Tibial nerve (tissue), 4 donors: ENCODE measurements at places on chromosomes 2 and 18.
A peak's percentile ranks its signal among the peaks of the same experiment; 100 is the strongest.

DNA sequence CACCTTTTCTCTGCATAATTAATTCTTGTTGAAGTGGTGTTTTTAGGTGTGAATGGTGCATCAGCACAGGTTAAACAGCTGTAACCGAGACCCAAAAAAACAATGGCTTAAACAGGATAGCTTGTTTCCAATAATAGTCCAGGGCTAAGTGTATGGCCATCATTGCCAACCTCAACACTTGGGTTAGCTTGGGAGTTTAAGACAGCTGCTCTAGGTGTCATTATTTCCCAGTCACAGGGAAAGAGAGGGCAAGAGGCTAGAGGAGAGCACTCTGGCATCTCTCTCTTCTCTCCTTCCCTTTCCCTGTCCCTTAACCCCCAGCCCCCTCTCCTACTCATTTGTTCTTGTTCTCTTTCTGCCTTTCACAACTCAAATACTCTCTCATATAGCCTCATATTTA is 21.1 kb downstream of the BIRC6 start:
- DNase-seq: no peak
- peaks cover 31% of the 10 kb centered on the region for H3K4me1 ChIP-seq
- no peaks in the 10 kb centered on the region for H3K36me3 ChIP-seq
- no peaks in the 10 kb centered on the region for H3K27me3 ChIP-seq
- no peak overlapping the region for H3K27ac ChIP-seq

- no peaks in the 10 kb centered on the region for H3K4me1 ChIP-seq
- H3K36me3 ChIP-seq: no peaks in the 10 kb centered on the region
- H3K4me3 ChIP-seq: no peak overlapping the region
- no peak for DNase-seq
Observed at GRCh38 chr2:167758292-167758691, 489.1 kb downstream of the STK39 start.

DNA sequence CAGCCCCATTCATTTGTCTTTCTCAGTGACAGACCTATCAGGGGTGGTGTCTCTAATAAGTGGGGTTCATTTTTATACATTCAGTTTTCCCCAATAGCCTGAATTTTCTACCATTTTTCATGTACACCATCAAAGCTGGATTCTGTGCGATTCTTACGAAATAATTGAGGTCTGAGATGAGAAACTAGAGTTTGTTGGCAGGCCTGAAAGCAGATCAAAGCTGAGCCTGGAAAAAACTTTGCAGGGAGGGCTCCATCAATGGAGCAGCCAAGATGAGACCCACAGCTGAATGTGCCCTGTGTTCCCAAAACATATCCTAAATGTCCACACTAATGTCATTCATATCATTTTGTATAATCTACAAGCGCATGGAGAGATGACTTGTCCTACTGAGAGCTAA is 4.5 kb upstream of the TMEM200C start:
- DNase-seq: no peak
- H3K36me3 ChIP-seq: no peaks in the 10 kb centered on the region
- H3K27me3 ChIP-seq: no peaks in the 10 kb centered on the region

GRCh38 chr2:138071720-138072719 is 107.7 kb downstream of the HNMT start:
- H3K36me3 ChIP-seq: no peaks in the 10 kb centered on the region
- no peak overlapping the region for H3K27ac ChIP-seq
- no peaks in the 10 kb centered on the region for H3K27me3 ChIP-seq
- DNase-seq: no peak
- H3K4me1 ChIP-seq: no peaks in the 10 kb centered on the region
- H3K4me3 ChIP-seq: no peak overlapping the region

- no peak for DNase-seq
- no peak overlapping the region for H3K4me3 ChIP-seq
- H3K27me3 ChIP-seq: no peaks in the 10 kb centered on the region
- H3K36me3 ChIP-seq: no peaks in the 10 kb centered on the region
- no peaks in the 10 kb centered on the region for H3K4me1 ChIP-seq
- H3K27ac ChIP-seq: no peak overlapping the region
Observed at GRCh38 chr2:8587920-8588830, 93.7 kb upstream of the ID2 start.

- H3K4me1 ChIP-seq: no peaks in the 10 kb centered on the region
- no peak overlapping the region for H3K27ac ChIP-seq
- no peaks in the 10 kb centered on the region for H3K27me3 ChIP-seq
- DNase-seq: no peak
- H3K4me3 ChIP-seq: no peak overlapping the region
Observed at GRCh38 chr2:235979753-235980435, 188.3 kb downstream of the GBX2 start.

- DNase-seq: no peak
- peaks cover 11% of the 10 kb centered on the region for H3K4me1 ChIP-seq
- H3K36me3 ChIP-seq: no peaks in the 10 kb centered on the region
- no peak overlapping the region for H3K4me3 ChIP-seq
- H3K27ac ChIP-seq: no peak overlapping the region
Observed at GRCh38 chr18:58806826-58807714, 57.6 kb upstream of the ZNF532 start.

- H3K36me3 ChIP-seq: no peaks in the 10 kb centered on the region
- H3K4me1 ChIP-seq: no peaks in the 10 kb centered on the region
- H3K27me3 ChIP-seq: no peaks in the 10 kb centered on the region
Observed at GRCh38 chr2:188573453-188573852, 281.8 kb downstream of the GULP1 start.

DNA sequence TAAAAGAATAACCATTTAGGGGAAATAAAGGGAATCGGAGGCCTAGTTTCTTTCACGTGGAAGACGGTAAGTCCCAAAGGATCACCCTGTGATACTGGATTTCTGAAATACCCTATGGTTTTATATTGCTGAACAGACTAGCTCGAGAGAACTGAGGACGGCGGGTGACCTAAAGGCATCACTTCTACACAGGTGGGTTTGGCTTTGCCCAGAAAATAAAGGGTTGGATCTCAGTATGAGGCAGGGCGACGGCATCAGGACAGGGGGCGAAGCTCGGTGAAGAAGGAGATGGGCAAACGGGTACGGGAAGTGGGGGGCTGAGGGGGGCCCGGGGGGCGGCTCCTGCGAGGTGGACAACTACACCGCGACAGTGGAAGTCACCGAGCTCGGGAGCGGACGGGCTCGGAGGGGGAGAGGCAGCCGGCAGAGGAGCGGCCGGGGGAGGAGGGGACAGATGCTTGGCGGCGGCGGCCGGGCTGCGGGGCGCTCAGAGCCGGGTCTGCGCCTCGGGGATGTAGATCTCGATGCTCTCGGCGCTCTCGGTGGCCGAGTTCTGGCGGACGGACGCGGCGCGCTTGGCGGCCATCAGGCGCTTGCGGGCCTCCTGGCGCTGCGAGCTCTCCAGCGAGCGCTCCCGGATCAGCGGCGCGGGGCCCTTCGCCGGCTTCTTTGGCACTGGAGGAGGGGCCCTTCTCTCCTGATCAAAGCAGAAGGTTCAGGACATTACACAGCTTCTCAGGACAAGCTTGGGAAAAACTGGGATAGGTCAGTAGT is 48.9 kb downstream of the TGIF1 start:
- peak overlapping the region; percentile 41 for H3K4me3 ChIP-seq
- H3K4me1 ChIP-seq: no peaks in the 10 kb centered on the region
- no peaks in the 10 kb centered on the region for H3K27me3 ChIP-seq
- peak; percentile 15 for DNase-seq
- no peak overlapping the region for H3K27ac ChIP-seq

DNA sequence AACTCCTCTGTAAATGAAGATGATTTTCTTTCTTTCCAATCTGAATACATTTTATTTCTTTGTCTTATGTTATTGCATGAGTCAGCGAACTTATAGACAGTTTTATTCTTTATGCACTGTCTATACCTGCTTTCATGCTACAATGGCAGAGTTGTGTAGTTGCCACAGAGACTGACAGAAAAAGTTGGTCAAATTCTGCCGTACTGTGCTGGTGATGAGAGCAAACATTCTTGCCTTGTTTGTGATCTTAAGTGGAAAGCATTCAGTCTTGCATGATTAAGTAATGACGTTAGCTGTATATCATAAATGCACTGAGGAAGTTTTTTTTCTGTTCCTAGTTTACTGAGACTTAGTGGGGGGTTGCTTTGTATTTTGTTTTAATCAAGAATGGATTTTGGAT is 32.9 kb downstream of the ZC3H15 start:
- no peaks in the 10 kb centered on the region for H3K27me3 ChIP-seq
- no peak overlapping the region for H3K27ac ChIP-seq
- no peak overlapping the region for H3K4me3 ChIP-seq
- no peaks in the 10 kb centered on the region for H3K4me1 ChIP-seq
- H3K36me3 ChIP-seq: no peaks in the 10 kb centered on the region

DNA sequence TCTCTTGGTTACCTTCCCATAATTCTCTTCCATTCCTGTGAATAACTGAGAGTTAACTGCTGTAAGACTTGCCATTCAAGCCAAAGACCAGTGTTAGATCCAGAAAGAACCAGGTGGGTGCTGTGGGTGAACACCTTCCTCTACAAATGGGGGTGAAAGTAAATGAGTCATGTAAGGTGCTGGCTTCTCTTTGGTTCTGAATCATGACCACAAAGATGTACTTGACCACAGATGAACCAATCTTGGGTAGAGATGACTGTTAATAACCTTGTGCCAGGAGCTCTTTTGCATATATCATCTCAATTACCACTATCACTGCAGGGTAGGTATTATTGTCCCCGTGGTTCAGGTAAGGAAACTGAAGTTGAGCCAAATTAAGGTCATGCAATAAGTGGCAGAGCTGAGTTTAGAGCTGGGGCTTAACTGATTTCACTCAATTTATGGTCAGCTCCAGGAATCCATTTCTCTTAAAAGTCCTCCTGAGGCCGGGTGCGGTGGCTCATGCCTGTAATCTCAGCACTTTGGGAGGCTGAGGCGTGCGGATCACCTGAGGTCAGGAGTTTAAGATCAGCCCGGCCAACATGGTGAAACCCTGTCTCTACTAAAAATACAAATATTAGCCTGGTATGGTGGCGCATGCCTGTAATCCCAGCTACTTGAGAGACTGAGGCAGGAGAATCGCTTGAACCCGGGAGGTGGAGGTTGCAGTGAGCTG is 244.9 kb upstream of the CXCR4 start:
- H3K4me1 ChIP-seq: no peaks in the 10 kb centered on the region
- H3K36me3 ChIP-seq: no peaks in the 10 kb centered on the region
- no peak overlapping the region for H3K27ac ChIP-seq
- no peaks in the 10 kb centered on the region for H3K27me3 ChIP-seq
- no peak for DNase-seq
- no peak overlapping the region for H3K4me3 ChIP-seq

DNA sequence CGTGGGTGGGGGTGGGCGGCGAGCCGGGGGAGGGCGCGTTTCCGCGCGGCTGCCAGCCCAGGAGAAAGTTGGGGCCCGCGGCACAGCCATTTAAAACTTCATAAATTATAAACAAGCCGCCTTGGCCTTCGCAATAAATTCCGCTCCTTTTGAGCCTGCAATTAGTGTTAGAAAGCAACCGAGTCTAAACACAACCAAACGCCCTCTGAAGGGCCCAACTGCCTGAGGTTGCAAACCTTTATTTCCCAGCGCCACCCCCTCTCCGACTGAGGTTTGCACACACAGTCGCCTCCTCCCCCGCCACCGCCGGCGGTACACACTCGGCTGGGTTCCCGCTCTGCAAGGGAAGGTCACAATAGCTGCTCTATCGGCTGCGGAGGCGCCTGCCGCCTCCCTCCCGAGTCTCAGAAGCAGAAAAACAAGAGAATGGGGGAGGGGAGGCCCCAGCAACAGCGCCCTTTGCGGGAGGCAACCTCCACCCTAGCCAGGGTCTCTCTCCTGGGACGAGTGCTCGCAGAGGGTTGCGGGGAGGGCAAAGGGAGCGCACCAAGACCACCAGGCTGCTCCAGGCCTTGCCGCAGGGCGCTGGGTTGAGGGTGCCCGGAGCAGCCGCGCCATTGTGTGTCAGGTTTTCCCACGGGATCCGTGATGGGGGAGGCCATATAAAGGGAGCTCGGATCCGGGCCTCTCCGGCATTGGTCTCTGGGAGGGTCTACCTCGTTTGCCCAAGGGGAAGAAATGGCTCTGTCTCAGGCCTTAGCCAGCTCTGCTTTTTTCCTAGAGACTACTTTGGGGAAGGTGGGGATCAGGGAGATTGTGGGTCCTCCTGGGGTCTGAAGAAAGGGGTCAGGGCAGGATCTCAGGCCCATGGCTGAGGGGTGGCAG is 13.4 kb upstream of the HOXD1 start:
- peaks cover 3% of the 10 kb centered on the region for H3K27me3 ChIP-seq
- no peak overlapping the region for H3K4me3 ChIP-seq
- H3K36me3 ChIP-seq: no peaks in the 10 kb centered on the region

- no peak overlapping the region for H3K4me3 ChIP-seq
- no peak overlapping the region for H3K27ac ChIP-seq
- DNase-seq: no peak
- H3K27me3 ChIP-seq: no peaks in the 10 kb centered on the region
- H3K4me1 ChIP-seq: no peaks in the 10 kb centered on the region
- H3K36me3 ChIP-seq: no peaks in the 10 kb centered on the region
Observed at GRCh38 chr18:10878703-10879102, 270.7 kb downstream of the PIEZO2 start.

- H3K27me3 ChIP-seq: no peaks in the 10 kb centered on the region
- H3K4me1 ChIP-seq: no peaks in the 10 kb centered on the region
- no peak within 1 kb of the TSS for H3K4me3 ChIP-seq
Observed at GRCh38 chr2:233718552-233718951, at the start of gene UGT1A4. TSS of gene UGT1A4 (plus strand) at chr2:233718736. CDS start at chr2:233718821, 85 bp downstream.

- H3K27me3 ChIP-seq: no peaks in the 10 kb centered on the region
- no peaks in the 10 kb centered on the region for H3K36me3 ChIP-seq
- no peaks in the 10 kb centered on the region for H3K4me1 ChIP-seq
- H3K4me3 ChIP-seq: no peak overlapping the region
Observed at GRCh38 chr2:181189951-181190350, 209.5 kb downstream of the UBE2E3 start.

DNA sequence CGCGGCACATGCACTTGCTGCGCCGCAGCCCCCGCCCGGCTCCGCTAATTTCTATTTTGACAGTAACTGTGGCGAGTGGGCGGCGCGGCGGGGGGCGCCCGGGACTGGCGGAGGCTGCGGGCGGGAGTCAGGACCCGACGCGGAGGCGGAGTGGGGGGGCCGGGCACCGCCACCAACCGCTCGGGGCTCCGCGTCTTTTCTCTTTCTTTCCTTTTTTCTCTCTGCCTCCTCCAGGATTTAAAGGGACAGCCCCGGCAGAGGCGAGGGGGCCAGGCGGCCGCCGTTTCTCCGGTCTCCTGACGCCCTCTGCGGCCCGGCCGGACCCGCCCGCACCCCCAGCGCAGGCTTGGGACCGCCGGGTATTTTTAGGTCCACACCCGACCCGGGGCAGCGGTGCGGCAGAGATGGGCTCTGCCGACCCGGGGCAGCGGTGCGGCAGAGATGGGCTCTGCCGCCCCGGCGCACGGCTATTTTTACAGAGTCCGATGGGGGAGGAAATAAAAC is 460 bp upstream of the ZBTB7C start:
- H3K27ac ChIP-seq: peak overlapping the region; percentile 87
- H3K27me3 ChIP-seq: peaks cover 28% of the 10 kb centered on the region
- no peak for DNase-seq
- peak overlapping the region; percentile 55 for H3K4me3 ChIP-seq

DNA sequence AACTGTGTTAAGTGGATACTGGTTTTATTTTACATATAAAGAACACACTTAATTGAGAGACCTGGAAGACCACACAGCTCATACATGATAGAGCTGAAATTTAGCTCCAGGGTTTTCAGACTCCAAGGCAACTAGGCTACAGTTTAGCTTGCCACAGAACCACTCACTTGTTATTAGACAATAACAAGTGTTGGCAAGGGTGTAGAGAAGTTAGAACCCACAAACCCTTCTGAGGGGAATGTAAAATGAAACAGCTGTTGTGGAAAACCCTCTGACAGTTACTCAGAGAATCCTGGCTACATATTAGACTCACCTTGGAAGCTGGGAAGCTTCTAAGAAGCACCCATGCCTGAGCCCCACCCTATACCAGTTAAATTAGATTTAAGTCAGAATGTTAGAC is 75.3 kb downstream of the MAP3K20 start:
- H3K27me3 ChIP-seq: no peaks in the 10 kb centered on the region
- no peaks in the 10 kb centered on the region for H3K36me3 ChIP-seq
- H3K4me1 ChIP-seq: no peaks in the 10 kb centered on the region
- H3K4me3 ChIP-seq: no peak overlapping the region
- DNase-seq: no peak
- H3K27ac ChIP-seq: no peak overlapping the region
